Omental fat pad (tissue), 4 donors: ENCODE measurements at places on chromosomes 3 and 15.

GRCh38 chr15:41809526-41810220, 18.2 kb upstream of the JMJD7 start:
- no peak for DNase-seq

- DNase-seq = no peak
These were observed 9.7 kb upstream of the CXCR6 start for GRCh38 chr3:45933591-45933990.

DNA sequence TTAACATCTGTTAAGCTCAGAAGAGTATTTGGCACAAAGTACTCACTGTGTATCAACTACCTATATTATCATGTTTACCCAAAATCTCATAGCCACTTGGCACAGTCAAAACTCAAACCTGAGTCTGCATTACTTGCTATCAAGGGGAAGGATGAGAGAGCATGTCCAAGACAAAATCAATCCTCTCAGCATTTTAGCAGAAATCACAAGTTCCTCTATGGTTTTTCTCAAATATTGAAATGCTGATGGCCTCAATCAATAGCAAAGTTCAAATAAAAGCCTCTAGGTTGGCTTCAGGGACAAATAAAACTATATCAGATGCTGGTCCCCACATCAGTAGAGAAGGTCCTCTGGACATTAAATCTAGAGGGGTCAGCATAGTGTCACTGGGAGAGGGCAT, 14.3 kb downstream of the TBC1D2B start:
- DNase-seq = no peak

- DNase-seq = no peak
These were observed 21.5 kb upstream of the RAB6B start for GRCh38 chr3:133917144-133917543.
